ENCODE measurements at places on chromosomes 4 and X.

DNA sequence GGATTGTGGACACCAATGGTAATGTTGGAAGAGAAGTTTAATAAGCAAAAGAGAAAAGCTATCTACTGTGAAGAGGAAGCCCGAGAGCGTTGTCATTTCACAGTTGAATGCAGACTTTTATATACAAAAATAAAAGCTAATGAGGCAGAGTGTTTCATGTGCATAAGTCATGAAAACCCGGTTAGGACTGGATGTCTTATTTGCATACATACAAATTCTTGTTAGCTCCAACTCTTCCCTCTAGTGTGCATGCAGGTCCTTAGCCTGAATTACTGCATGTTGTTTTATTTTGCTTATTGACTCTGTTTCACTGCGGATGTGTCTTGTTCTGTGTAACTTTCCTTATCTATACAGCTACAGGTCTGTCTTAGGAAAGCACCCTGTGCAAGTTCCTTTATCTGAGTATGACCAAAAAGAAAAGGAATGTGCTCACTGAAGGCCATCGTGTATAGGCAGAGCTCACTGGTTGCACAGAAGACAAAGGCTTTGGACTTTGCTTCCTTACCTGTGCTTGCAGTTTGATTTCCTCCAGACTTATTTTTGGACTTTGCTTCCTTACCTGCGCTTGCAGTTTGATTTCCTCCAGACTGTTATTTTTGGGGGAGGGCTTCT, 25.1 kb upstream of the UGT2B11 start:
- no peak for DNase-seq

DNA sequence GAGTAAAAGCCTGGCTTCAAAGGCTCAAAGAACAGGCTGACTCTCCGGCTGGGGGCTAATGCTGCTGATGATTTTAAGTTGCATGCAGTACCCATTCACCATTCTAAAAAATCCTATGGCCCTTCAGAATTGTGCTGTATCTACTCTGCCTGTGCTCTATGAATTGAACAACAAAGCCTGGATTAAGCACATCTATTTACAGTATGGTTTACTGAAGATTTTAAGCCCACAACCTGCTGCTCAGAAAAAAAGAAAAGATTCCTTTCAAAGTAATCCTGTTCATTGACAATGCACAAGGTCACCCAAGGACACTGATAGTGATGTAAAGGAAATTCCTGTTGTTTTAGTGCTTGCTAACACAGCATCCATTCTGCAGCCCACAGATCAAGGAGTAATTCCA, 84.9 kb upstream of the SFRP2 start:
- DNase-seq: no peak

DNA sequence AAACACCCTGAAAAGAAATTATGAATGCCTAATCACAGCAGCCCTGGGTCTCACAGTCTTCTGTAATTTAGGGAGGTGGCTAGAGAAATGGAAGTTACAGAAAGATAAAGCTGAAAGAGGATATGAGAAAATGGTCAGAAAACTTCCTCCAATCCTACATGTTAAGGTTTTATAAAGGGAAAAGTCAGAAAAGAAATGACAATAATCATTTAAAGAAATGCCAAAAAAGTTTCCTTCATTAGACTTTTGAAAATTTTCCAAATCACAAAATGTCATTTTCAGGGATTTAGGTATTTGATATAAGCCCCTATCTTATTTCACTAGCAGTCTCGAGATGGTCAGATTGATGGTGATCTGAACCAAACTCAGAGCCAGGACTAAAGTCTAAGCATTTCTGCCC, 276.2 kb downstream of the CHIC1 start:
- DNase-seq: no peak

- DNase-seq: no peak
These were observed 433 bp downstream of the MMAA start for GRCh38 chr4:145619639-145619996.

DNA sequence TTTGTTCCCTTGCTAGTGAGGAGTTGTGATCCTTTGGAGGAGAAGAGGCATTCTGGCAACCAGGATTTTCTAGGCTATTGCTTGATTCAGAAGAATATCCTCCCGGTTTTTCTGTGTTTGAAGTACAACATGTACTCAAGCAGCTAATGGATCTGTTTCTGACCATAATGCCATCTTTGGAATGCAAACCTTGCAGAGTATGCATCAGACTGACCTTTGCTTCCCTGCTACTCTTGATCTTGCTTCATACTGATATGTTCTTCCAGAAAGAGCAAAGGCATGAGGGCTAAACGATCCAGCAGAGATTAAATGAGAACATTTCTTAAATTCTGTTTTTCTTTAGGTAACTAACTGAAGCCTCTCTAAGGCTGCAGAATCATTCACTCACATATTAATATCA, 265.4 kb upstream of the SLC7A11 start:
- no peak for DNase-seq

- DNase-seq: no peak
These were observed 327.2 kb downstream of the NKX6-1 start for GRCh38 chr4:84171871-84172270.

DNA sequence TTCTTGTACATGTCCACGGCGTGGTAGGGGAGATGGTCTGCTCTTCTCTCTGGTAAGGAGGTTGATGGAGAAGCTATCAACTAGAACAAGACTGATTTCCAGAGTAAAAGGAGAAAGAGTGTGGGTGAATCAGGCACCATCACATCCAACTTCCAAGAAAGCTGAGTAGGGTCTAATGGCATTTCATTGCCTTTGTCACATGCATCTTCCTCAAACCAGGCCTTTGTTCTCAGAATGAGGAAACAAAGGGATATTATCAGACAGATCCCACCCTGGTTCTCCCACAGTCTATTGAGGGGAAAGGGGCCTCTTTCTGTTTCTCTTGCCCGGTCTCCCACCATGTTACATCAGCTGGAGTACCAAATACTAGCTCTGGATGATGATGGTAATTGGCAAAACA, 160.2 kb upstream of the RBPJ start:
- no peak for DNase-seq

DNA sequence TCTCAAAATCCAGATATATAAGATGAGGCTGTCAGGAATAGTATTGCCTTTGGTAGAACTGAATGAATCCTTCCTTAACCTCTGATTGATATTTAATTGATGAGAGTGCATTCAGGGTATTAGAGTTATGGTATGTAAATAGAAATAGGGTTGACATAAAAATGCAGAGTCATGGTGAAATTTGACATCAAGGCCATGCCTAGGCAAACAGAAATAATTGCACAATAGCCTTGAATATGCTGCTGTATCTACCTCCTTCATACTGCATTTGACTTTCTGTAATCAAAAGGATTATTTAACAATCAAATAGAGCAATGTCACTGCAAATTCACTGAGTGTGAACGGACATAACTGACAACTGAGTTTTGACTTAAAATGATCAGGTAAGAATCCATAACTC, 1316.3 kb downstream of the STIM2 start:
- no peak for DNase-seq

DNA sequence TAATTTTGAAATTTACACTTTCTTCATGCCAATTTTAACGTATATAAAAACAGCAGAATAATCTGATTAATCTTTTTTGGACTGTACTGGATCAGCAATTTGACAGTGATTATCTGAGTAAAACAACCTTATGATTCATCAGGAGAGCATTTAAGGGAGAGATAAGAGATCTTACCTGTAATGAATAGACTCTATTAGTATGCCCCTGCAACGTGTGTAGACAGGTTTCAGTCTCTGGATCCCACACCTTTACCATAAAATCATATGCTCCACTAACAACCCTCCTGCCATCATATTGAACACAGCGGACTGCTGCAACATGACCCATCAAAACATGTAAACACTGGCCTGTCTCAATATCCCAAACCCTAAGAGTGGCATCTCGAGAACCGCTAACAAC, 210.1 kb downstream of the FBXW7 start:
- DNase-seq: no peak

DNA sequence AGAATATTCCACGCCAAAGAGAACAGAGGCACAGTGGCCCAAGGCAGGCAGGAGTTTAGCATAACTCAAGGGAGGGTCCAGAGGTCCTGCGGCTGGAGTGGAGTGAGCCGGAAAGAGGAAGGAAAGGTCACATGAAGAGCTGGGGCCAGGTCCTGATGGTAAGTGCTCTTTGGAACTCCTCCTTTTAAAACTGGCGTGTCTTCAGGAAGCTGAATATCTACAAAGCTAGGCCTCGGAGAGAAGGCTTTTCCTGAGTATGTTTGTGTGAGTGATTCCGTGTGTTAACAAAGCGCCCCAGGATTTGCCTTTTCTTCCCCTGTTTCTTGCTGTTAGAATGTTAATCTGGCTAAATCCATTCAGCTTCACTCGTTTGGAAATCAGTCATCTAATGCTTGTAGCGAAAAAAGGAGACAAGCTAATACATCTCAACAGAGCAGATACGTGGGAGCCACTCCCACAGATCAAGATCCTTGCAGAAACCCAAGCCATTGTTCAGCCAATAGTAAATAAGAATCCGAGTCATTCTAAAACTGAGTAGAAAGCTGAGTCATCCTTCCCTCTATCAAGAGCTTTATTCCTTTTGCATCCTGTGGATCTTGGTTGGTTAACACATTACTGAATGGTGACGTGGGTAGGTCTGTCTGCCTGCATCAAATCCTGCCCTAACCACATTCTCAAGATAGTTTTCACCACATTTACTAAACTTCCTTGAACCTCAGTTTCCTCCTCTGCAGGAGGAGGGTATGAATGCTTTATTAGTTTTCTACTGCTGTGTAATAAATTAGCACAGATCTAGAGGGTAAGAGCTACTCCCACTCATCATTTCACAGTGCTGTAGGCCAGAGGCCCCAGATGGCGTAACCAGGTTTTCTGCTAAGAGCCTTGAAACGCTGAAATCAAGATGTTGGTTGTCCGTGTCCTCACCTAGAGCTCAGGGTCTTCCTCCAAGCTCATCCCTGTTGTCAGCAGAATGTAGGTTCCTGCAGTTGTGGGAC, 43.2 kb upstream of the RBM47 start:
- no peak for DNase-seq

GRCh38 chr4:186942758-186943377, 219.2 kb upstream of the FAT1 start:
- no peak for DNase-seq

- no peak for DNase-seq
These were observed 336.1 kb upstream of the PABPC4L start for GRCh38 chr4:134537701-134538100.

DNA sequence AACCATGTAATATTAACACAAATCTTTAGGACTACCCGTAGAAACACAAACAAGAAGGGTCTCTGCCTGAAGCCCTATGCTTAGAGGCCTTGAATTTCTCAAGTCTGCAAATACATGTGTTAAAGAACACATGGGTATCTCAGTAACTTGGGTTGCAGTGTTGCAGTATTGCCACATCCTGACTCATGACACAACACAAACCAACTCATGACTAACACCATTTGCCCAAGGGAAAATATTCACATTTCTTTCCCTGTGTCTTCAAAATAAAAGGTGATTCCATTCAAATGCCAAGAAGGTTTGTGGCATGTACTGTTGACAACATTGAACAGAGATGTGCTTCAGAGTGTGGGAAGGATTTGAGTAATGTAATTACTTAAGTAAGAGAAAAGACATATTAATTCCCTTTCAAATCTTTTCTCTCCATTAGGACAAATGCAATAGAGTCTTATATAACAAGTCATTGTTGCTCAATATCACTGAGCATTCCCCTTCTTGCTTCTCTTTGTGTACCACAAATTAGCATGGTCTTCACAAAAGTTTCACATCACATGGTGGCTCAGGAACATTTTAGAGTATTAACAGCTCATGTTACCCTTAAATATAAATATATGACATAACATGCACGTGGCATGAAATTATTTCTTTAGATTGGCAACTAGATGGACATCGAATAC, 487.1 kb downstream of the STPG2 start:
- DNase-seq: no peak

DNA sequence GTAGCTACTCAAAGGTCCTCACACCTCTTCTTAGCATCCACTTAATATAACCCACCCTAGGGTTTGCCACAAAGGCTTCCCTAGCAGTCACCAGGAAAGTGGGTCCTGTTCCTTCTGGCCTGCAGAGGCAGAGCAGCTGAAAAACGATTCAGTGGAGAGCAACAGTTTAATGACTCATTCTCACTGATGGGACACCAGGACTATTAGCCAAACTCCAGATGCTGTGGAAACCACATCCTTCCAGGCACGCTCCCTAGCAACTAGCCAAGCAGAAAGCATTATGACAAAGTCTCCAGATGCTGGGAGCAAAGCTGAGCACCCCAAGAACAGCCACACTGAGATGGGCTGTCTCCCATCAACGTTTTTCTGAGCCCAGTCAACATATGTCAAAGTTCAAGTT, 30.3 kb upstream of the UTP14A start:
- DNase-seq: no peak

GRCh38 chr4:53816561-53816960, 225.3 kb upstream of the LNX1 start:
- DNase-seq: no peak

DNA sequence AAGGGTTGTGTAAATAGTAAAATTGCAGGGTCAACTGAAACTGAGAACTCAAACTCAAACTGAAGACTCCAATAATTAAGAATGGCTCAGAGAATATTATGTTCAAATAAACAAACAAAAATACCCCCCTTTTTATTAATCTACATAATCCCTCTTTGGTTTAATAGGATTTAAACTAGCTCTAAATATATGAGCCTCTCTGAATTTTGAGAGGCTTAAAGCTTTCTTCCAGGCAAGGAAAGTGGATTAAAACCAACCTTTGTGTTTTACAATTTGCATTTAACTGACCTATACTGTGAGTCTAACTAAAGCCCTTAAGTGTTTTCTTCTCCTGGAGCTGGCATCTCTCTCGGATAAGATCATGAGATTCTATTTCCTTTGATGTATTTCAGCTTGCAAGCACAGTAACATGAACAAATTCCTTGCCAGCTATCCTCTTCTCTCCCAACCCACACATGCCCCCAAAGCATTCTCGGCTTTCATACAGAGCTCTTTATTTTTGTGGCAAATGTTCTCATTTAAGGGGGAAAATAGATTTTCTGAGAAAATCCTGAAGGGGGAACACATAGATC, 1310.8 kb upstream of the AGA start:
- no peak for DNase-seq

DNA sequence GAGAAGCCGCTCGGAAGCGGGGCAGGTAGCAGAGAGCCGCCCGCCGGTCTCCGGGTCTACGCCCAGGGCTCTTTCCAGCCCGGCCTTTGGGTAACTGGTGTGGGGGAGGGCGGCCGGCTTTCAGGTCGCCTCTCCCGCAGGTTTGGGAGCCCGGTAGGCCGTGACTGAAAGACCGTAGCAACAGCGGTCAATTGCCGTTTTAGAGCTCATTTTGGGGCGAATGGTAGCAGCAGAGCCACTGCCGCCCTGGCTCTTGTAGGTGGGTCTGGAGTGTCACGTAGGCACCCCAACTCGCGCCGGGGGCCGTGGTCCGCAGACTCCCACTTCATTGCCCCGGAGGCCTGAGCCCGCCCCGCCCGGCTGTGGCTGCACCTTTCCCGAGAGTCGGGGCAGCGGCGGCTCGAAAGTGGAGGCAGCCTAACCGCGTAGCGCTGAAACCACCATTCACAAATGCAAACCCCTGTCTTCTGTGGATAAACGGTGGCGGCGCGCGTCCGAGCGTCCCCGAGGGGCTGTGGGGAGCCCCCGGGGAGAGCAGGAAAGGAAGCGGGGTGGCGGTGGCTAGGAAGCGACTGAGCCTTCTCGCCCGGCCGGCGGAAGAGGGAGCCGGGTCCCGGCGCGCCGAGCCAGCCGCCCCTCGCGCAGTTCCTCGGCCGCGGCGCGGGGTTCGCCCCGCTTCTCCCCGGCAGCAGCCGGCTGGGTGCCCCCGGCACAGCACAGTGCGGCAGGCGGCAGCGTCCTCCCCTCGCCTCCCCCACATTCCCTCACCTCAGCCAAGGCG, 2185.1 kb upstream of the TENM3 start:
- DNase-seq: no peak

GRCh38 chr4:92387459-92388069, 83.8 kb downstream of the GRID2 start:
- DNase-seq: no peak

- DNase-seq: no peak
These were observed 50.0 kb downstream of the TET2 start for GRCh38 chr4:105196523-105197145.

Data from stimulated activated CD8-positive, alpha-beta memory T cell treated with anti-CD3 and anti-CD28 coated beads, Interleukin-4, amount 100 ng/mL, for 4 hours (primary cell).